ENCODE measurements at places on chromosomes 2 and 18.

GRCh38 chr2:219633276-219634065 lies 6.0 kb downstream of the SLC4A3 start:
- DNase-seq, result no peak

DNA sequence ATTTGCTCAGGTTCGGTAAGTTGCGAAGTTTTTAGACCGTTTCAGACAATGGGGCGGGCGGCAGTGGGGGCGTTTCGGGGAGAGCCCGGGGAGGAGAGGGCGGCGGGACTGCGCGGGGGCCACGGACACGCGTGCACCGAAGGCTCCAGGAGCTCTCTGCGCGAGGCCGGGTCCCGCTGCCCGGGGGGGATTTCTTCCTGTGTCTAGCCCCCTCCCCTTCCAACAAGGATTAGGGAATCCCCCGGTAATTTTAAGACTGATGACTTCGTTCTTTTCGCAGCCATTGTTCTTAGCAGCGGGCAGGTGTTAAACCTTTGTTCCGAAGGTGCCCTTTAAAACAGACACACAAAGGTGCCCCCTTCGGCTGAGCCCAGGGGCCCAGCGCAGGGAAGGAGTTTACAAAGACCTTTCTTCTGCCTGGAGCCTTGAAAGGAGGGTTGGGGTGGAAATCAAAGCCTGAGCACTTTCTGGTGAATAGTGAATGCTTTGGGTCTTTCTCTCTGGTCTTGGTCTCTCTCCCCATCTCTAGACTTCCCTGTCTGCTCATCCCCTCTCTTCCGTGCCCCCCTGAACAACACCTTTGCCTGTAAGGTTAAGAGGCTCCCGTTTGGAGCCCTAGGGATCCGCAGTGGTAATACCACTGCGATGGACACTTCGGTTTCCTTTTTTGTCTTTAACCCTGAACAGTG lies 2.1 kb downstream of the TRIB2 start:
- no peak for DNase-seq

DNA sequence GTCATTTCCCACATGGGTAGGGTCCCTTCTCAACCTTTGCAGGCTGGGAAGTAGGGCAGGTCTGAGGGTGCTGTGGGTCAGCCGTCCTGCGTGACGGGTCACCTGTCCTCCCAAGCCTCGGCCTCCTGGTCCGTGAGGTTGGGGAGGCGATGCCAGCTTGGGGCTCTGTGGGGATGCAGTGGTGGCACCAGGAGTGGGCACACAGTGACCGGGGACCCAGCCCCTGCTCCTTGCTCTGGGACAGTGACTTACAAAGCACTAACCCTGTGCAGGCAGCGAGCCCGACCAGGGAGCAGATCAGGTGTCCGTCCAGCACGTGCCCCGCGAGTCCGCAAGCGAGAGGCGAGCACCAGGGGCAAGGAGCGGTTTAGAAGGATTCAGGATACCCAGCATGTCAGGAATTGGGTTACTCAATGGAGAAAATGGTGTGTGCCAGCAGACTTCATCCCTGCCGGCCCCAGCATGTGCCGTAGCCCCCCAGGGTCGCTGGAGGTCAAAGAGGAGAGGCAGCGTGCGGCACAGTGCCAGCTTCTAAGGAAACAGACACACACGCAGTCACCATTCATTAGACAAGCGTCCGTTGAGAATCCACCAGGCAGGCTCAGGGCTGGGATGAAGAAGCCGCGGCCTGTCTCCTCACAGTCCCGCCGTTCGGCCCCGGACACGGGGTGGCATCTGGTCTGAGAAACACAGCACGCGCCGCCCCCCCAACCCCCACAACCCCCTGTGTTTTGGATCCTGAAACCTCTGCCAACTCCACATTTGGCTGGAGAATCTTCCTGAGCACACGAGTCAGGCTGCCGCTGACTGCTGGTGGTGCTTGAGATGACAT lies 11.7 kb downstream of the COLEC11 start:
- no peak for DNase-seq

DNA sequence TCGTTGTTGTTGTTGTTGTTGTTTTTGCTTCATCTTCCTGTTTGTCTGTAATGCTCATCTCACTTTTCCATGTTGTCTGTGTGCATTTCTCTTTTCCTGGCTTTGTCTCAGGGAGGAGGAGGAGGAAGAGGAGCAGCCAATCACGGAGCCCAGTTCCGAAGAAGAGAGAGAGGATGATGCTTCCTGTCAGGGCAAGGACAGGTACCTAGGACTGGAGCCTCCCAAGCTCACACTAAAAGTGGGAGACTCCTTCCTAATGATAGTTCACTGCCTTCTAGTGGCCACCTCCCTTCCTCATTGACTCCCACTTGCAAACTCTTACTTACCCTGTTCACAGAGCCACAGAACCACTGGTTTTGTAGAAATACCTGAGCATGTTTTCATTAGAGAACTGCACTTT lies 179.6 kb downstream of the TPGS2 start:
- no peak for DNase-seq

DNA sequence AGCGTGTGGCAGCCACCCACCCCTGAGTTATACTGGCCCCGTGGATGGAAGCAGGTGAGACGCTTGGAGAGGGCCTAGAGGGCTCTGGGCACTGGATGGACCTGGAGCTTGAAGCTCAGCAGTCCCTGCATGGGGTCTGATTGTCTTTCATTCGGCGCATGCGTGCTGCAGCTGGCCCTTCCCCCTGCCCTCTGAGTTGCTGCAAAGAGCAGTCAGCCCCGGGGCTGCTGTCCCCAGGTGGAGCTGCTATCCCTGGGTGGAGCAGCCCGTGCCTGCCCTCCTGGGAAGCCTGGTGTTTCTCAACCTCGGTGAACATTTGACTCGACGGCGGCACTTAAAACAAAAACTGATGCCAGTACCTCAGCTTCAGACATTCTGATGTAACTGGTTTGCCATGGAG lies 29.6 kb downstream of the IGFBP5 start:
- no peak for DNase-seq

DNA sequence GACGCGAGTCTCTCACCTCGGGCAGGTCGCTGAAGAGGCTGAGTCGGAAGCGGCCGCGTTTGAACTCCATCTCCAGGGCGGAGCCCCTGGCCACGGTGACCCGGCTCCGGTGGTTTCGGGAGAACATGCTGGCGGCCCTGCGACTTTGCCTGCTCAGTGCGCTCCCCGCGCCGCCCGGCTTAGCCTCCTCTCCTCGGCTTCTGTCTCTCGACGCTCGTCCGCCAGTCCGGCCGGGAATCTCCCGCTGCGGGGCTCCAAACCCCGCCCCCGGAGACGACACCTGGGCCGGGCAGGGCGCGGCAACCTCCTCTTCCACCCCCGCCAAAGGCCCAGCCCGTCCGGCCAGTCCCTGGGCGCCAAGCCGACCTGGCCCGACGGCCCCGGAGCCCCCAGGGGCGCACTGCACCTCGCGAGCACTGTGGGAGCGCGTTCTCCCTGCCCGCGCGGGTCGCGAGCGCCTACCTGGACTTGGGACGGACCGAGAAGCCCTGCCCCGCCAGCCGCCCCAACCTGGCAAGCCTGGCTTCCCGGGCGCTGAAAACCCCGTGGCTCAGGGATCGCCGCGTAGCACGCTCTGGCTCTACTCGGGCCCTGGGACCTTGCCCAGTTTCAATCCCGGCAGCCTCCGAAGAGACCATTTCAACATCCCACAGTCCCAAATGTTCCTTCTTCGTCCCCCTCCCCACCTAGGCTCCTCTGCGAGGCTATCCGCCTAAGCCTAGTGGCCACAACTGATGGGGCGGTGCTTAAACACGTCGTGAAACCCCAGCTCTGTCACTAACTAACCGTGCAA lies at the start of gene RTKN:
Gene RTKN (minus strand): TSS at position 248 of the 793 bp plus-strand sequence. CDS start 121 bp downstream, at position 127.
- DNase-seq, result no peak

DNA sequence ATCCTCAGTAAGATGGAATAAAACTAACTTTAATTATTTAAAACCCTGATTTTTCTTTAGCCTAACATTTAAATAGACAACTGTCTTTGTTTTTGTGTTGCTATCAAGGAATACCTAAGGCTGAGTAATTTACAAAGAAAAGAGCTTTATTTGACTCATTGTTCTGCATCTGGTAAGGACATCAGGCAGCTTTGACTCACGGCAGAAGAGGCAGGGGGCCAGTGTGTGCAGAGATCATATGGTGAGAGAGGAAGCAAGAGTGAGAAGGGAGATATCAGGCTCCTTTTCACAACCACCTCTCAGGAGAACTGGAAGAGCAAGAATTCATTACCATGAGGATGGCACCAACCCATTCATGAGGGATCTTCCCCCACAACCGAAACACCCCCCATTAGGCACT lies 64.6 kb upstream of the TFPI start:
- DNase-seq, result no peak

DNA sequence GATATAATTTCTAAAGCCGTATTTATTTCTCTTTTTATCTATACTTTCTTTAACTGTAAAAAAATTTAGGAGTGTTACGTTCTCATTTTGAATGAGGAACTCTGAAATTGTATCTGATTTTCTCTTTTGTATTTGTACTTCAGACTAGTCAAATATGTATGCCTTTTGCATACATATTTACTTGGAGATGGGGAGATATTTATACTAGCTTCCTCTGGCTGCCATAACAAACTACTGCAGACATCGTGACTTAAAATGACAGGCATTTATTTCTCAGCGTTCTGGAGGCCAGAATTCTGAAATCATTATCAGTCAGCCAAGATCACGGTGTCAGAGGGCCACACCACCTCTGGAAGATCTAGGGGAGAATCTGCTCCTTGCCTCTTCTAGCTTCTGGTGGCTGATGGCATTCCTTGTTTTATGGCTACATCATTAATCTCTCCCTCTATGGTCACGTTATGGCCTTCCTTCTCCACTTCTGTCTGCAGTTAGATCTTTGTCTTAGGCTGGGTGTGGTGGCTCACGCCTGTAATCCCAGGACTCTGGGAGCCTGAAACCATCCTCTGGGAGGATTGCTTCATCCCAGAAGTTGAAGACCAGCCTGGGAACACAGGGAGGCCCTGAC lies 8.2 kb downstream of the LCLAT1 start:
- DNase-seq, result no peak

DNA sequence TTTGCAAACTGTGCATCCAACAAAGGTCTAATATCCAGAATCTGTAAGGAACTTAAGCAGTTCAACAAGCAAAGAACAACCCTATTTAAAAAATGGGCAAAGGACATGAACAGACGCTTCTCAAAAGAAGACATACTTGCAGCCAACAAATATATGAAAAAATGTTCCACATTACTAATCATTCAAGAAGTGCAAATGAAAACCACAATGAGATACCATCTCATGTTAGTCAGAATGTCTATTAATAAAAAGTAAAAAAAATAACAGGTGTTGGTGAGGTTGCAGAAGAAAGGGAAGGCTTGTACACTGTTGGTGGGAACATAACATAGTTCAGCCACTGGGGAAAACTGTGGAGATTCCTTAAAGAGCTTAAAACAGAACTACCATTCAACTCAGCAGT lies 126.2 kb downstream of the NAT8 start:
- no peak for DNase-seq

- DNase-seq, result no peak
These were observed 6.5 kb upstream of the VPS54 start for GRCh38 chr2:64025741-64026140.

DNA sequence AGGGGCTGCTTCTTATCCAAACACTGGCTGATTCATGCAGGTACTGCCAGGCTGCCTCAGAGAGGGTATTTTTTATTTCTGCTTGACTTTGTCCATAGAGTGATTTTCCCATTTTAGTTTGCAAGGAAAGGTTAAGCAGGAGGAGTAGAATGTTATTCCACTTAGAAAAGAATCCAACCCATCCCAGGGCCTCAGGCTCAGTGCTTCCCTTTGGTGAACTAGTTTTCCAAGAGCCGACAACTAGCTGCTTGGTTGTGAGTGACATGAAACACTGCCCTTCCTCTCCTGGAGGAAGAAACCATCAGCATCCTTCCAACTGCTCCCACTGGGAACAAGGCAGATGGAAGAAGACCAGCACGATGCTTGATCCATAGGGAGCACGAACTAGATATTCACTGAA lies 58.5 kb downstream of the BCL2 start:
- no peak for DNase-seq

DNA sequence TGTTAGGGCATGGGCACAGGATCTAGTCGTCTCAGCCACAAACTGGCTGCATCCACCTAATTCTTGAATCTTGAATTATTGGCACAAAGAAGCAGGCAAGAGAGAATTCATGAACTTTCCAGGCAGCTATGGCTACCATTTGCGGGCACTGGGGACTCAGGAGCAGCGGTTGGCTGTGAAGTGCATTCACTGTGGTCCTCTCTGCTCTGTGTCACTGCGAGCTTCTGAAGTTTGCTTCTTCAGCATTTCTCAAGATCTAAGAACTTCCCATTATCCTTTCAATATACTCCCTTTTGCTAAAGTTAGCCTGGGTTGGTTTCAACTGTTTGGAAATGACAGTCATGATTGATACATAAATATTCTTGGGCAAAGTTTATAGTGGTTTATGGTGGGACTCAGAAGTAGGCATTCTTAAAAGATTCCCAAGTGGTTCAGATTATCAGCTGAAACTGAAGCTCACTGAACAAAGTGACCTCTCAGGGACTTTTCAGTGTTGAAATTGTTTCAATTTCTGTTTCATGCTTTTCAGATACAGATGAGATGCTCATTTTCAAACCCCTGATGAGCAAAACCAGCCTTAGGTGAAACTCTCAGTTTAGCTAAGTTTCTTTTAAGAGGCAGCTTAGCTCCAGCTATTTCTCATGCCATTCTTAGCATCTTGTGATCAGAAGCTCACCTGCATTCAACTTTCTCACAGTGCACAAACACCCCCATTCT lies 1258.3 kb upstream of the GYPC start:
- no peak for DNase-seq

DNA sequence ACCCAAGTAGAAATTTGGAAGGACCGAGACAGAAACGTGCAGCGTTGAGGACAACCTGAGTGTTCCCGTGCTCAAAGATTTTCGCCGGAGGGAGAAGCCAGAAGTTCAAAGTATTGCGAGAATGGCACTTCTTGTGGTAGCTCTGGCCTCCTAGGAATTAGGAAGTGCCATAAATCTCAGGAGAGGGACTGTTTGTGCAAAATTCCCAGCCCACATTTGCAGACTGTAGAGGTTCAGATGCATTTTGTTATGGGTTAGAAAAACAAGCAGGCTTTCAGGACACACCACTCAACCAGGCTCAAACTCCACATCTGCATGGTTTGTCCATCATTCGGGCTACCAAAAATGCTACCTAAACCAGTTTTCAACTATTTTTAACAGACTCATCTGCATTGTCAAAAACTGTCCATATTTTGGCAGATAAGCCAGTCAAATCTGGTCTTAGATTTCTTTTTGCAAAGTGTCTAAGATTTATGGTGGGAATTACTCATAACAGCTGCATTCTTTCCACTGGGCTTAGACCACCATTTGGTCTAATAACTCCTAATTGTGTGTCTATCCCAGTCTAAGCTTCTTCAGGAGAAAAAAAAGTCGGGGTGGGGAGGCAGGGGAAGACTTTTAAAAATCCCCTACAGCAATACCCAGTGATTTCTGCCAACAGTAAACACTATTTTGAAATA lies 422.9 kb downstream of the ARHGAP15 start:
- DNase-seq, result no peak

Data from stimulated activated CD8-positive, alpha-beta memory T cell treated with anti-CD3 and anti-CD28 coated beads, Interleukin-7, amount 100 ng/mL, for 24 hours (primary cell).